Mesendoderm (in vitro differentiated cells): ENCODE measurements at places on chromosomes 2 and 18.

GRCh38 chr2:209387389-209387788 is 36.5 kb upstream of the MAP2 start:
- no peak for DNase-seq
- no peaks in the 10 kb centered on the region for H3K4me1 ChIP-seq
- H3K4me3 ChIP-seq: no peak overlapping the region
- H3K27me3 ChIP-seq: no peaks in the 10 kb centered on the region
- no peak overlapping the region for H3K27ac ChIP-seq
- no peaks in the 10 kb centered on the region for H3K36me3 ChIP-seq

GRCh38 chr2:26477126-26477910 is 606 bp downstream of the OTOF start:
- H3K36me3 ChIP-seq: no peaks in the 10 kb centered on the region
- H3K27me3 ChIP-seq: no peaks in the 10 kb centered on the region
- DNase-seq: no peak
- no peak overlapping the region for H3K27ac ChIP-seq

DNA sequence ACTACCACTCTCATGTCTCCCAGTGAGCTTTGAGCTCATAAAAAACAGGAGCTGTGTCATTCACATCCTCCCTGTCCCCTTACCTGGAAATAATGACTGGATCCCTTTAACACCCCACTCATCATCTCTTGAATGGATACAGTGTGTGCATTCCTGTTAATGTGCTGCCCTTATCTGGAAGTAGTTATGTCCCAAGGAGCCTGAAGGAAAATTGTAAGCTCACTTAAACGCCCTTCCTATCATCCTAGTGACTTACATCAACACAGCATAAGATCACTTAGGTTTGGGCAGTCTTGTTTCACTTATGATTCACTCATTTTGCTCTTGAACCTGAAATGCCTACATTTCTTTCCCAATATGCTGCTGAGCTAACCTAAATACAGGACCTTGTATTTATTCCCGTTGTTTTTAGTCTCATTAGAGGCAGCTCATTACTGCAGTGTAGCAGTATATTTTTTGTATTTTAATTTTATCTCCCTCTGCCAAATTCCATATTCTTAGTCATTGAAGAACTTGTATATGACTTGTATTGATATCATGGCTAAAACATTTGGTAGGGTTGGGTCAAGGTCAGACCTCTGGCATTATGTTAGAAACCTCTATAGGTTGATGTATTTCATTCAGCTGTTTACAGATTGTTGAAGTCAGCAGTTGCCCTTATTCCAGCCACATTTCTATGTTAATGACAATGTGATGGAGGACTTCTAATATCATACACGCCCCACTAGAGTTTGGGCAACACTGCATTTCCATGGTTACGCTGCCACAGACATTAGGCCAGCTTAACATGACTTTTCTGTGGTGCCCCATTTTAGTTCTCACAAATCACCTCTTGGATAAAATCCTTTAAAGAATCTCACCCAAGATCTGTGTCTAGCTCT is 72.9 kb downstream of the PKP4 start:
- peak; percentile 48 for DNase-seq
- no peaks in the 10 kb centered on the region for H3K27me3 ChIP-seq
- no peak overlapping the region for H3K4me3 ChIP-seq
- H3K4me1 ChIP-seq: no peaks in the 10 kb centered on the region

- no peak for DNase-seq
- no peaks in the 10 kb centered on the region for H3K27me3 ChIP-seq
- H3K4me1 ChIP-seq: no peaks in the 10 kb centered on the region
- H3K27ac ChIP-seq: no peak overlapping the region
- H3K4me3 ChIP-seq: no peak overlapping the region
Observed at GRCh38 chr2:160433466-160434140, 60.0 kb downstream of the RBMS1 start.

DNA sequence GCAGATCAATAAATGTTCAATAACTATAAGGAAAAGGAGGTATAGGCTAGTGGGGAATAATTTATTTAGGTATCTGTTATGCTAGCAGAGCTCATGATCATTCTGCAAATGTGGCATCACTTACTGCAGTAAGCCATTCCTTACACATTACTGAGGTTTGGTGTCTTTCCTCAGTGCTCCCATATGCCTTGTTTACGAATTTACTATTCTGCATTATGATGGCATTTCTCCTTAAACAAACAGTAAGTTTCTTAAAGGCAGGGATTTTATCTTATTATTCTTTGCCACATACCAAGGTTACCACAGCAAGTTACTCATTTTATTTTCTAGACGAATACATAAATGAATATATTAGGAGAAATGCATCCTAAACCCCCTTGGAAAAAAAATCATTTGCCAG is 88.4 kb downstream of the DSEL start:
- no peaks in the 10 kb centered on the region for H3K27me3 ChIP-seq
- no peak for DNase-seq
- H3K36me3 ChIP-seq: no peaks in the 10 kb centered on the region
- H3K4me1 ChIP-seq: no peaks in the 10 kb centered on the region

GRCh38 chr2:47225061-47225783 is 70.1 kb upstream of the STPG4 start:
- no peak overlapping the region for H3K4me3 ChIP-seq
- peaks cover 19% of the 10 kb centered on the region for H3K4me1 ChIP-seq
- no peaks in the 10 kb centered on the region for H3K36me3 ChIP-seq
- DNase-seq: peak; percentile 76

GRCh38 chr2:218882461-218882816 is 1.8 kb downstream of the WNT10A start:
- no peaks in the 10 kb centered on the region for H3K36me3 ChIP-seq
- peaks cover 77% of the 10 kb centered on the region for H3K27me3 ChIP-seq
- no peak for DNase-seq
- H3K4me3 ChIP-seq: no peak overlapping the region

- peaks cover 12% of the 10 kb centered on the region for H3K4me1 ChIP-seq
- no peaks in the 10 kb centered on the region for H3K36me3 ChIP-seq
- no peak overlapping the region for H3K4me3 ChIP-seq
Observed at GRCh38 chr2:38427936-38428335, 50.9 kb upstream of the ATL2 start.

- DNase-seq: no peak
- H3K27ac ChIP-seq: no peak overlapping the region
- H3K4me3 ChIP-seq: no peak overlapping the region
Observed at GRCh38 chr2:207126724-207127308, 38.9 kb downstream of the KLF7 start.

- H3K4me3 ChIP-seq: no peak overlapping the region
- no peaks in the 10 kb centered on the region for H3K36me3 ChIP-seq
- H3K4me1 ChIP-seq: no peaks in the 10 kb centered on the region
- H3K27ac ChIP-seq: no peak overlapping the region
- DNase-seq: peak; percentile 80
Observed at GRCh38 chr2:109510136-109511028, 103.4 kb downstream of the SEPTIN10 start.

DNA sequence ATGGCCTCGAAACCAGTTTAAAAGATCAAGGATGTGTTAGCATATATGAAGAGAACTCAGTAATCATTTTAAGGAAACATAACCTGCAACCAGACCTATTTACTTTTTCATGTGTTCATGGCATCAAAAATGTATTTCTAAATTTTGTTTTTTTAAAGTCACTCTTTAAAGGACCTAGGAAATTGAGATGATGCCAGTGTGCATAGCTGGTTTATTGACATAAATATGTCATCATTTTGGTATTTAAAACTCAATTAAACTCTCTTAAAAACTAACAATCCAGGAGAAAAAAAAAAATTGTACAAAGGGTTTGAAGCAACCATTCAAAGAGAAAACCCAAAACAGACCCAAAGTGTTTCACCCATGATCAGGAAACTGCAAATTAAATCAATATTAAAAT is 198.9 kb upstream of the RND3 start:
- H3K36me3 ChIP-seq: no peaks in the 10 kb centered on the region
- DNase-seq: no peak
- no peak overlapping the region for H3K4me3 ChIP-seq
- no peak overlapping the region for H3K27ac ChIP-seq

DNA sequence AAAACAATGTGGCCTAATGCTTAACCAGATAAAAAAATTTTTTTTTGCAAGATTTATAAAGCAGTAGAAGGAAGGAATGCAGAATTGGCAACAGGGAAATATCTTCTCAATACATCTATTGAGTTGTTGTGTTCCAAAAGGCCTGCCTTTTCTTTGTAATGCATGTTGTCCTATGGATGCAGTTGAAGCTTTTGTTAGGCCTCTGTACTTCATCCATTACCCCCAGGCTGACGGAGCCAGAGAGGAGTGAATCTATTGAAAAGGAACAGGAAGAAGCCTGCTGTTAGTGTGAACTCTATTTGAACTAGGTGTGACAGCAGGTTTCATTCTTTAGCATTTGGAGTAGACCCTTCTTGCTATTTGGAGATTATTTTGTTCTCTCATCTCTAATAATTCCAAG is 56.5 kb downstream of the MTX2 start:
- H3K36me3 ChIP-seq: no peaks in the 10 kb centered on the region
- H3K4me3 ChIP-seq: no peak overlapping the region
- H3K4me1 ChIP-seq: no peaks in the 10 kb centered on the region
- H3K27ac ChIP-seq: no peak overlapping the region
- no peaks in the 10 kb centered on the region for H3K27me3 ChIP-seq

GRCh38 chr2:98912221-98912851 is 23.7 kb downstream of the CRACDL start:
- H3K27me3 ChIP-seq: no peaks in the 10 kb centered on the region
- no peak overlapping the region for H3K27ac ChIP-seq
- H3K4me3 ChIP-seq: no peak overlapping the region
- DNase-seq: no peak
- H3K4me1 ChIP-seq: no peaks in the 10 kb centered on the region

DNA sequence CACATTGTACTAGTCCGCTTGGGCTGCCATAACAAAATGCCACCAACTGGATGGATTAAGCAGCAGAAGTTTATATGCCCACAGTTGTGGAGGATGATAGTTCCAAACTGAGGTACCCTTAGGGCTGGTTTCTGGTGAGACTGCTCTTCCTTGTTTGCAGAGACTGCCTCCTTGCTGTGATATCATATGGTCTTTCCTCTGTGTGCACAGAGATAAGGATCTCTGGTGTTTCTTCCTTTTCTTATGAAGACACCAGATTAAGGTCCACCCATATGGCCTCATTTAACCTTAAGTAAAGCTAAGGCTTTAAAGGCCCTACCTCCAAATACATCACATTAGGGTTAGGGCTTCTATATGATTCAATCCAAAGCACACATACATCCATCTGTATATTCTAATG is 738.2 kb upstream of the GCFC2 start:
- H3K36me3 ChIP-seq: no peaks in the 10 kb centered on the region
- H3K4me3 ChIP-seq: no peak overlapping the region
- H3K4me1 ChIP-seq: peaks cover 4% of the 10 kb centered on the region
- H3K27ac ChIP-seq: no peak overlapping the region
- H3K27me3 ChIP-seq: no peaks in the 10 kb centered on the region

DNA sequence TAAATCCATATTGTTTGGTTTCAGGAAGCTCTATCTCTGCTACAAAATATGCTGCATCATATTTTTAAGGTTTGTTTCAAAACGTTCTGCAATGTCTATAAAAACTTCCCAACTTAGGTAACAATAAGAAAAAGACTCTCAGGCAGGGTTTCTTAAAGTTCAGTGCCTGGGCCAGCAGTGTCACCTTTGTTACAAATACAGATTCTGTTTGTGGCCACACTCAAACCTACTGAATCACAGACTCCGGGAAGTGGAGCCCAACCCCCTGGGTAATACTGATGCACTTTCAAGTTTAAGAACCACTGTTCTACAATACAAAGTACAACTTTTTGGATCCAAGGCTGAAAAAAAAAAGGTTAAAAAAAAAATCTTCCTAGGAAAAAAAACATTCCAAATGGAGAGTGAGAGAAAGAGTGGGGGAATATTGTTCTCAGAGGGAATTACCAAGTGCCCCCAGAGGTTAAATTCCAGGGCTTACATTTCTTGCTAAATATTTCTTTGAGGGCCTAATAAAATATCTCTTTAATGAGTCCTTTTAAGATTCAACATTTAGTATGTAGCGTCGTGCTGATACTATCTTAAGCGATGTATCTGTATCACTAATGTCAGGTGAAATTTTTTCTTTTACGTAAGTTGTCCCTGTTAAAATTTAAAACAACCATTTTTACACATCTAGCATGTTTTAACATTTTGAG is 476.7 kb downstream of the TXNL1 start:
- H3K27ac ChIP-seq: no peak overlapping the region
- no peaks in the 10 kb centered on the region for H3K27me3 ChIP-seq
- no peaks in the 10 kb centered on the region for H3K36me3 ChIP-seq

- no peak within 1 kb of the TSS for H3K4me3 ChIP-seq
- no peaks in the 10 kb centered on the region for H3K4me1 ChIP-seq
- no peak for DNase-seq
- no peaks in the 10 kb centered on the region for H3K36me3 ChIP-seq
- H3K27ac ChIP-seq: no peak within 1 kb of the TSS
Observed at GRCh38 chr2:233013027-233013461, at the start of gene NGEF. Gene NGEF, minus strand, starts transcription at chr2:233013256. Its CDS starts 38,366 bp downstream, at chr2:232974890.

GRCh38 chr2:127175751-127176354 is 44.2 kb downstream of the CYP27C1 start:
- no peak overlapping the region for H3K27ac ChIP-seq
- H3K27me3 ChIP-seq: no peaks in the 10 kb centered on the region
- H3K4me1 ChIP-seq: no peaks in the 10 kb centered on the region
- DNase-seq: no peak
- no peaks in the 10 kb centered on the region for H3K36me3 ChIP-seq

GRCh38 chr2:47501374-47502200 is 98.6 kb downstream of the MSH2 start:
- H3K27ac ChIP-seq: peak overlapping the region; percentile 11
- peak; percentile 82 for DNase-seq
- H3K27me3 ChIP-seq: no peaks in the 10 kb centered on the region
- H3K4me3 ChIP-seq: no peak overlapping the region

- no peak overlapping the region for H3K4me3 ChIP-seq
- H3K4me1 ChIP-seq: no peaks in the 10 kb centered on the region
- H3K36me3 ChIP-seq: no peaks in the 10 kb centered on the region
- DNase-seq: no peak
- no peaks in the 10 kb centered on the region for H3K27me3 ChIP-seq
- no peak overlapping the region for H3K27ac ChIP-seq
Observed at GRCh38 chr2:142478206-142478605, 347.4 kb upstream of the LRP1B start.

GRCh38 chr2:223797811-223798721 is 39.3 kb downstream of the AP1S3 start:
- no peaks in the 10 kb centered on the region for H3K27me3 ChIP-seq
- H3K4me3 ChIP-seq: no peak overlapping the region
- no peak overlapping the region for H3K27ac ChIP-seq
- peak; percentile 42 for DNase-seq
- H3K36me3 ChIP-seq: no peaks in the 10 kb centered on the region
- no peaks in the 10 kb centered on the region for H3K4me1 ChIP-seq

DNA sequence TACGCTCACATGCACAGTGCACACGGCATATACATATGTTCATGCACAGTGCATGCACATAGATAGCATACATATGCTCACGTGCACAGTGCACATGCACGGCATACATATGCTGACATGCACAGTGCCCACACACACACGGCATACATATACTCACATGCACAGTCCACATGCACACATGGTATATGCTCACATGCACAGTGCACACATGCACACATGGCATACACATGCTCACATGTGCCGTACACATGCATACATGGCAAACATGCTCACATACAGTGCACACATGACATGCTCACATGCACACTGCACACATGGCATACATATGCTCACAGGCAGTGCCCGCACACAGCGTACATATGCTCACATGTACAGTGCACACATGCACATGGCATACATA is 97.7 kb upstream of the CTDP1 start:
- H3K4me1 ChIP-seq: no peaks in the 10 kb centered on the region
- no peaks in the 10 kb centered on the region for H3K27me3 ChIP-seq
- no peaks in the 10 kb centered on the region for H3K36me3 ChIP-seq
- H3K27ac ChIP-seq: no peak overlapping the region
- H3K4me3 ChIP-seq: no peak overlapping the region

- no peaks in the 10 kb centered on the region for H3K36me3 ChIP-seq
- H3K4me1 ChIP-seq: no peaks in the 10 kb centered on the region
- no peak overlapping the region for H3K27ac ChIP-seq
- no peak overlapping the region for H3K4me3 ChIP-seq
Observed at GRCh38 chr2:61770746-61771145, 83.1 kb downstream of the FAM161A start.
